NCI-H524 treated with DMSO at 0.1 percent for 48 hours (cell line): ENCODE measurements at places on chromosomes 7 and 10.

DNA sequence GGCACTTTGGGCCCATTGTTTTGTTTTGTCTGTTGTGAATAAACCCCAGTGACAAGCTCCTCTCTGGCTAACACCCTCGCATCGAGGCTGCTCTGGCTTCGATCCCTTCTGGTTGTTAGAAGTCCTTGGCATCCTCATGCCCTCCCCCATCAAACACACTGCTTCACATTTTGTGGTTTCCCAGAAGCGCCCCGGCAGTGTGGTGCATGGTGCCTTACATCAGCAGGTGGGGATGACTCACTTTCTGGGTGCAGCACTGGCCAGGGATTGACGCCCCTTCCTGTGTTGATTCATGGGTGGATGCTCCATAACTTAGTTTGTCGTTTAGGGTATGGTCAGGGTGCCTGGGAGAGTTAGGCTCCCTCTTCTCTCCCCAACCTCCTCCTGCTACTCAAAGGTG is 51.4 kb downstream of the PLPP4 start:
- DNase-seq = no peak

- DNase-seq = no peak
Observed at GRCh38 chr10:93916257-93917063, 22.7 kb downstream of the SLC35G1 start.

DNA sequence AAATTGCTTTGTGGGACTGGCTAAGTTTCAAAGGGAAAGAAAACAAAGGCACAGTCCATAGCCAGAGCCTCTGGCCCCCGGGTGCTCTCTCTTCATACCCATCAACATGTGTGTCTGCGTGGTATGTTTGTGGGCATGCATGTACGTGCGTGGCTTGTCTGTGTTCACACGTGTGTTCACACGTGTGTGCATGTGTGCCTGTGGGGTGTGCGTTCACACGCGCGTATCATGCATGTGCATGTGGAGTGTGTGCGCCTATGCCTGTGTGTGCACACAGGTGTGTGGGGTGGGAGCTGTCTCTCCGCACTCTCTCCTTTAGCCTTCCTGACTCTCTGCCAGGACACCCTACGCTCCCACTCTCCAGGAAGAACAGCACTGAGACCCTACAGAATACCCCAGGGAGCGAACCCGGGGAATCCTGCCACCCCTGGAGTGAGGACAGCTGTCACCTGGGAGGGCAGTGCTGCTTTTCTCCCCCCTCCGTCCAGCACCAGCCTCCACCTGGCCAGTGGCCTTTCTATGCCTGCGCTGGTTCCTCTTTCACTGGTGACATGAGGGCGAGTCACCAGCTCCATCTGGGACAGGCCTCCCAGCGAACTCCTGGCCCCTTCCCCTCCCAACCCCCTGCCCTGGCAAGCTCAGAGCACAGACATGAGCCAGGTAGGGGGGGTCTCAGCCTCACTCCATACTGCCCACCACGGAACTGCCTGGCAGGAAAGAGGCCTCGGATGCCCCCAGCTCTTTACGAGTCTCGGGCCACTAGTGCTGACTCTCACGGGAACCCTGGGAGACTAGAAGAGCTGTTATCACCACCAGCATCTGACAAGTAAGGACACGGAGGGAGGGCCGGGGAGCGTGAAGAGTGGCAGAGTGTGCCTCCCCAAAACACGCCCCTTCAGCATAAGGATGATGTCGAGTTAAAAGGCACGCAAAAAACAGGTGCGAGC is 16.5 kb downstream of the WDR86 start:
- DNase-seq = no peak

- DNase-seq = no peak
Observed at GRCh38 chr10:102406815-102407214, 11.3 kb downstream of the NFKB2 start.

DNA sequence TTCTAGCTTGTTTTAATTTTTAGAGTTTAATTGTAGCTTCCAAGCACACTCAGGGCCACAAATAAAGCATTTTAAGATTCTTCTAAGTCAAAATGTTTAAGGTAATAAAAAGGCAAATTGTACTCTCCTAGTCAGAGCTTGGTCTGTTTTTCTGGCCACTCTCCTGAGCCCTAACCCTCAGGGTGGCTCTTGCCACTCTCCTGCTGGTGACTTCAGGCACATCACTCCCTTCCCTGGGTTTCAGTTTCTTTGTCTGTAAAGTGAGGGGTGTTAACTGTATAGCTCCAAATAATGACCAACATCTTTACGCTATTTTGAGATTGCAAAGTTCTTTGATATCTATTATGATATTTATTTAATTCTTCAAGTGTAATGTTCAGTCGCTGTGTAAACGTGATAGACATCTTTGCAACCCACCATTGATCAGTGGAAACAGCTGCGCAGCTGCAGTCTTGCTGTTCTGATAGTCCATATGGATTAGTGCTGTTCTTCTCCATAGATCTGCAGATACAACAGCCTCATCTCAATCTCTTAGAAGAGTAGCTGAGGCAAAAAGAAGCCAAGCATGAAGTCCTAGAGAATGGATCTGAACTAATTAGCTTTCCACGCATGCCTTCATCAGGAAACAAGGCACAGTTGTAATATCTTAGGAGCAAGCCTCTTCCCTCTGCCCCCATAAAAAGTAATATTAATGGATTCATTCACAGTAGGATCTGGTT is 189.9 kb downstream of the PLPP4 start:
- DNase-seq = no peak

DNA sequence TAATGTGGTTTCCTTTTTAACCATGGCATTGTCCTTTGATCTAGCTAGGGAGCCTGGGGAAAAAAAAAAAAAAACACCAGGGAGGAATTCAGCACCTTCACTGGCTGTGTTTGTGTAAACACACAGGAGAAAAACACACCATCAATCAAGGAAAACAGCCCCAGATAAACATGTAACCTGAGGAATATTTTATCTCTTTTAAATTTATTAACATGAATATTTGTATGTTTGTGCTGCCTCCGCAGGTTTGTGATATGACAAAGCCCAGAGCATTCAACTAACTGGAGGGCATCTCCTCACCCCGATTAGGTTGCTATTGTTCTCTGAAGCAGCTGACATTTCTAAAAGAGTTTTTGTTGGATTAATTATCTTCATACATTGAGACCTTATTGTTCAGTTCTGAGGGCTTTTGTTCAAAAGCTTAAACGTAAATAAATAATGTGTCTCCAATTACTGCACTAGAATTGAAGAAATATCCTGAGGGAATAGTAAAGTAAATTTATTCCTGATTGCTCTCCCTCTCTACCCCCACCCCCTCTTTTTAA is 89.4 kb upstream of the SEMA3E start:
- no peak for DNase-seq

- DNase-seq = no peak
Observed at GRCh38 chr10:17085011-17085725, 44.4 kb downstream of the CUBN start.
